NCI-H1092 (cell line): ENCODE measurements at places on chromosomes 6 and 20.
A peak's percentile ranks its signal among the peaks of the same experiment; 100 is the strongest.

GRCh38 chr6:116536216-116536621 is 9.3 kb downstream of the TRAPPC3L start:
- no peak for DNase-seq

- DNase-seq, result no peak
Measured at GRCh38 chr20:63032861-63033793, 26.4 kb upstream of the BHLHE23 start.

DNA sequence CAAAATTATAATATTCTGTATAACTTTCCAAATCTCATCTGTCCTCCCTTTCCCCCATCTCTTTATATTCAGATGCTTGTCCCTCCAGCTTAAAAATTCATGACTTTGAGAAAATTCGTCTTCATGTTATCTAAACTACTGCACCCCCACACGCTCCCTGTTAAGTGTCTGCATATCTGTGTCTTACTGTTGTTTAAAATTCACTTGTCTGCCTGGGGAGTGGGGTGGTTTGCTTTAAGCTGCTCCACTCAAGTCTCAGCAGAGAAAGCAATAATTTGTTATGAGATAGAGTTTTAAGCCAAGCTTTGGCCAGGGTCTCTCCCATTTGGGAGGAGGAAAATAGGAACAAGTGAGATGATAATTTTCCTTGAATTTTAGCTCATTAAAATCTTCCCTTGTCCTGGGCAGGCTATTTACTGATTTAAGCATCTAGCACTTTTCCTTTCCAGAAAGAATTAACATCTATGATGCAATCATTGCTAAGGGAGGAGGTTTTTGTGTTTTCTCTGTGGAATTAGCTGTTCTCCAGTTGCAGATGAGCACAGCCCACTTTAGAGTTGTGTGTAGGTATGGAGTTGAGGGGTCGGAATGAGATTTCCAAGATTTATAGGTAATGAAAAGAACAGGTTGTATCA is 36.8 kb downstream of the MTHFD1L start:
- no peak for DNase-seq

- no peak for DNase-seq
Measured at GRCh38 chr20:17557675-17558006, 12.2 kb upstream of the DSTN start.

DNA sequence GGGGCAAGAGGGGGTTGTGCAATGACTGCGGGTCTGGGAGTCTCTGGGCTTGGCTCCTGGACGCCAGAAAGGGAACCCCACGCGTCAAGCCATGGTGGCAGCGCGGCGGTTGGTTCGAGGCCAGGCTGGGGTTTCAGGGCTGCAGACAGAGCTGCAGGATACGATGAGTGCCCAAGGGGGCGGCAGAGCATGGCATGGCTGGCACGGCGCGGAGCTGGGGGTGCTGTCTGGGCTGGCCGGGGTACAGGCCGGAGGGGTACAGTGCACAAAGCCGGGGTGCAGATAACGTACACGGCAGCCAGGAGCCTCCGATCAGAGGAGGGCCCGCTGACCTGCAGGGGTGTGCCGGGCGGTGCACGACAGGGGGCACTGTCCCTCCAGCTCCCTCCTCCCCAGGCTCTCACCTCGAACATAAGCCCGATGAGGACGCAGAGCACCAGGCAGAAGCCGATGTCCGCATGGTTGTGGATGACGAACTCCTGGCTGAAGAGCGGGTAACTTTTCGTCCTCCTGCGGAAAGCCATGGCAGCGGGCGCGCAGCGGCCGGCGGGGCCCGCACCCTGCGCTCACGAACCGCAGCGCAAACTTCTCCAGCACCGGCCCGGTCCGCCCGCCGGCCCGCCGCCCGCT is 353 bp downstream of the TRAM2 start:
- no peak for DNase-seq

DNA sequence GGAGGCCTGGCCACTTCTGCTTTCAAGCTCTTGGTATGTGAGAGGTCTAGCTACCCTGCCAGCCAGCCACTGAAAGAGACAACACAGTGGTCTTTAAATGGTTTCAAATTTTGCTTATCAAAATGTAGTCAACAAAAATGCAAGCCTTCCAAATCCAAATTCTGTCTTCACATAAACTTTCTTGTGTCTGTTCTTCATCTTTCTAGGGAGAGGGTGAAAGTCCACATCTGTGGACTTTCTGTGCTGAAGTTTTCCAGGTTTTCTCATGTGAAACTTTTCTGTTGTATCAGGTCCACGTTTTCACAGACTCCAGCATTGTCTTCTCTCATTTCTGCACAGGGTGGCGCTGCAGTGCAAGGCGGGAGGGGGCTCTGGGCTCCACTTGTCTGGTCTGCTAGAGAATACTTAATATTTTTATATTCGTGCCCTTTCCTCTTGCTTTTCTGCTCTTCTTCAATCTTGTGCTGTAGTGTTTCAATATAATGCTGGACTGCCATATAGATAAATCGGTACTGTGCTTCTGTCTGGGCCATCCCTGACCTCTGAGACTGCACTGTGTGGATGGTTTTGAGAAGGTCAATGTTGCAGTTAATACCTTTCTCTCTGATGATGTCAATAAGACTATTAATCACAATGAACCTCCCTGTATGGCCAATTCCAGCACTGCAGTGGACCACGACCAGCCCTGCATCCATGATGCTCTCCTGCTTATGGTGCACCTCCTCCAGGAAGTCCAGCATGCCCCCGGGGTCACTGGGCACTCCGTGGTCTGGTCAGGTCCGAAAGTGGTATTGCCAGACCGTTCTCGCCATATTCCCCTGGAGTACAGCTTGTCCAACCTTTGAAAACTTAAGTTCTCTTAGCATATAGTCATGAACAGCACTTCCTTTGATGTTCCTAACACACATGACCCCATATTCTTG is 161.6 kb upstream of the TNFAIP3 start:
- DNase-seq, result no peak

- no peak for DNase-seq
Measured at GRCh38 chr6:18416341-18416679, 29.2 kb downstream of the RNF144B start.

DNA sequence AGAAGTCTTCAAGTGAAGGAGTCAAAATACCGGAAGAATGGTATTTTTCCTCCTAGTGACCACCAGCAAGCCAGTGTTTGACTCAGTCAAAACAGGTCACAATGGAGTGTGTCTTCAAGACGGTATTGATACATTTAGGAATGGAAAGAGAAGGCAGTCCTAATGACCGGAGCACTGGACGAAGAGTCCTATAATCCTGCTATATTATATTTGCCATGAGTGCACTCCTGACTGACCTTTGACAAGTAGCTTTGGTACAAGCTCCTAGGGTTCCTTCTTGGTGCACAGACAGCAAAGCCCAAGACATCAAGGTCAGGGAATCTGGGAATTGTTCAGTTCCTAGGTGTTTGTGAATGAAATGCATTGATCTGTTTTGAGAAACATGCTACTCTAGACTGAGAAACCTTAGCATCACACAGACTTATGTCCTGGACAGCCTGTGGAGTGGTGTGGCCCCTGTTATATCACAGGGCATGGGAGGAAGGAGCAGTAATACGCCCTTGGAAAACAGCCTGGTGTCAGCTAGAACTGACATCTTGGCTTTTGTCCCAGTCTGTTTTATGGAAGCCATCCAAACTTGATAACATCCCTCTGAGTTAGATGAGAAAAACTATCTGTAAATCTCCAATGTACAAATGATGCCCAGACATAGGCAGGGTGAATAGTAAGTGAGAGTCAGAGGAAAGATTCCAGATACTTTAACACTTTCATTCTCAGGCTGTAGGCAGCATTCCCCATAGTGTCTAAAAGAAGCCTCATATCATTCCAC is 18.5 kb downstream of the NOX3 start:
- peak; percentile 35 for DNase-seq

DNA sequence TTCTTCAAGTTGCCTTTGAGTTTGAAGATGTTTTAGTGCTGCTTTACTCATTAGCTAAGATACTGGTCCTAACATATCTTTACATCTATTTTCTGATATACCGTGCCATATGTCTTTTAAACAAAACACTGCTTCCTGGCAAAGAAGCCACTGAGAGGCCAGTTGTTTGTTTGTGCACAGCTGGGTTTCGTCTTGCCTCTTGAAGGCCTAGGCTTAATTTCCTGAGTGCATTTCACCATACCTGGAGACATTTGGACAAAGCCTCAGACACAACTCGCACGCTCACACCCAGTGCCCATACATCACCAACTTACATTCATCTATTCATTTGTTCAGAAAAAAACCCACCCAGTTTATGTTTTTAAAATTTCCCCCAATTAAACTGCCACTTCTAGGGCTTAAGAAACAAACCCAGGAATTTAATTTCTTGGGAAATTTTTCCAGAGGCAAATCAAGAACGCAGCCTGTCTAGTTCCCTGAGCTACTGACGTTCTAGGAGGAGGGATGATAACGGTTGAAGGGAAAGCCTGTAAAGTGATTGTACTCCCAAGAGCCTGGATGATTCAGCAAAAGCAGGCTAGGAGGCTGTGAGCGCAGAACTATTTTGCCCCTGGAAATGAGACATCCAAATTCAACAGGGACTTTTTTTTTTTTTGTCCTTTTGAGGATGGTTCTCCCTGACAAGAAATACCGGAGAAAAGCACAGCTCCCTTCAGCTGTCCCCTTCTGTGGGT is 77.7 kb downstream of the OLIG3 start:
- DNase-seq, result no peak

DNA sequence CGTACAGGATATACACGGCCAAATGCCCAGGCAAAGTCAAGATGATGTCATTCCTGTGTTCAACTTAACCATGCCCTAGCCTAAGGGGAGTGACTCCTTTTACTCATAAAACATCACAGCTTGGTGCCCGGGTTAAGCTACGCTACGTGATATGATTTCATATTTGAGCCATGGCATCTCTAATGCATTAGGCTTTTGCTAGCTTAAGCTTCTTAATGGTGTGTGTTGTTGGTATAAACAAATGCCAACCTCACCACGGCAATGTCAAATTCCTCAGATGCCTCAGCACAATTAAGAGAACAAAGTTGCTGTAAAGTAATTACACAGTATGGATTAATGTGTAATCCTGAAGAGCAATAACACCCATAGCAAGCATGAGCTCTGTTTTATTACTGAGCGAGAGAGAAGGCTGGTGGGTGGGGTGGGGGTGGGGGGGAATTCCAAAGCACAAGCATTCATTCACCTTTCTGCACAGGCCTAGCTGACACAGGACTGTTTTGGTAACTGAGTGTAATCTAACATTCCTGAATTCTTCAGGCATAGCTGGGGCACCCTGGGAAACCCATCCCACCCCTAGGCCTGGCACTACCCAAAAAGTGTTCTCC is 44.7 kb upstream of the CNKSR3 start:
- no peak for DNase-seq

DNA sequence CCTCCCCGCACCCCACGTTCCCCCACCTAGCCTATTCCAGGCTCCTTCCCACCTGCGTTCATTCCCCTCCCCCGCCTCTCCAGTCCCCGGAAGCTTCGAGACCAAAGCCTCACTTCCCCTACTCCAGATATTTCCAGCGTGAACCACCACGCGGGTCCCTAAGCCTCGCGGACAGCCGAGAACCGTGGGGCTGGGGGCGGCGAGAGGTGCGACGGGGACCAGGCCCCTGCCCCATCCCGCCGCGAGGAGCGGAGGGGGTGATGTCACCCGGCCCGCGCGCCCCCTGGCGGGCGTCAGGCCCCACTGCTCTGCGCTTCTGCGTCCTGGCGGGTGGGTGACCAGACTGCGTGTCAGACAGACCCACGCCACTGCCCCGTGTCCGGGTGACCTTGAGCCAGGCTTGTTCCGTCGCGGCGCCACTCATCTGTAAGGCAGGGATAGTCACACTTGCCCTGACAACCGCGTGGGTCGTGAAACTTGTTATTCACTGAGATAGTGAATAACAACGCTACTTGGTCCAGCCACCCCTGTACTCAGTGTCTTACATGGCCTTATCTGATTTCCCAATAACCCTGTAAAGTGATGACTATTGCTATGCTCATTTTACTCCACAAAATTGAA is 9.0 kb upstream of the HSP90AB1 start:
- DNase-seq, result peak; percentile 60
